Frontal cortex (tissue), 4 donors: ENCODE measurements at places on chromosomes 11 and 22. TPM values are rescaled to one million over a fixed set of nuclear protein-coding genes. Genes with fewer than 3 reads are reported as not detected.

CCDC15 gene
- 3.7 TPM for total RNA-seq

CHRM1 gene
- total RNA-seq = 14.3 TPM

PDE3B gene
- 20.4 TPM for total RNA-seq

MIEF1 gene
- total RNA-seq = 16.3 TPM

RFPL3 gene
- total RNA-seq = not detected

OR52N4 gene
- total RNA-seq = not detected

ELF5 gene
- total RNA-seq = not detected
